Stimulated activated CD4-positive, alpha-beta T cell treated with anti-CD3 and anti-CD28 coated beads, Interleukin-4, amount 100 ng/mL, for 4 hours (primary cell): ENCODE measurements at places on chromosomes 16 and 17.
A peak's percentile ranks its signal among the peaks of the same experiment; 100 is the strongest.

DNA sequence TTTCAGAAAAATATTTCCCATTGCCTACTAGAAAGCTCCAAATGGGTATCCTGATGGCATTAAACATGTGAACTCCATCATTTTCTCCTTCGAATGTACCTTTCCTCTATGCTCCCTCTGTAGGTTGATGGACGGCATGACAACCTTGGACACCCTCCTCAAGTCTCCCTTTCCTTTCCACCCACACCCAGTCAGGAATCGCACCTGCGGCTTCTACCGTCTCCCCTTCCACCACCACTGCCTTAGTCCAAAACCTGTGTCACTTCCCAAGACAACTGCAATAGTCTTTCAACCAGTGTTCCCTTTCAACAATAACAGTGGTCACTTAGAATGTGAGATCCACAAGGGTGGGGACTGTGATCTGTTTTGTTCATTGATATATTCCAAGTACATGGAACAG, 233.1 kb upstream of the AXIN2 start:
- no peak for DNase-seq

- DNase-seq = no peak
These were observed 19.6 kb downstream of the OR1D5 start for GRCh38 chr17:3043737-3044365.

DNA sequence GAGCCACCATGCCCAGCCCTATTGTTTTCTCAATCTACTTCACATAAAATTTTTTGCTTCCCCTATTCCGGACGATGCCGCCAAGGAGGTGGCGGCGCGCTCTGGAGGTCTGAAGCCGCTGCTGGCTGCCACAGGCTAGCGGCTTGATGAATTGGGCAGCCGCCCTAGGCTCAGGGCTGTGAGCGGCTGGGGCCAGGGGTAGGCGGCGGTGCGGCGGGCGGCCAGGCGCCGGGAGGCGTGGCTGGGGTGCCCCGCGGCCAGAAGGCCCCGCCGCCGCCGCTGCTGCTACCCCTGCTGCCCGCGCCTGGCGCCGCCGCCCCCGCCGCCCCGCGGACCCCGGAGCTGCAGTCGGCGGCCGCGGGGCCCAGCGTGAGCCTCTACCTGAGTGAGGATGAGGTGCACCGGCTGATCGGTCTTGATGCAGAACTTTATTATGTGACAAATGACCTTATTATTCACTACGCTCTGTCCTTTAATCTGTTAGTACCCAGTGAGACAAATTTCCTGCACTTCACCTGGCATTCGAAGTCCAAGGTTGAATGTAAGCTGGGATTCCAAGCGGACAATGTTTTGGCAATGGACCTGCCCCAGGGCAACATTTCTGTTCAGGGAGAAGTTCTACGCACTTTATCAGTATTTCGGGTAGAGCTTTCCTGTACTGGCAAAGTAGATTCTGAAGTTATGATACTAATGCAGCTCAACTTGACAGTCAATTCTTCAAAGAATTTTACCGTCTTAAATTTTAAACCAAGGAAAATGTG, 41.7 kb downstream of the ANKFY1 start:
- DNase-seq = no peak

DNA sequence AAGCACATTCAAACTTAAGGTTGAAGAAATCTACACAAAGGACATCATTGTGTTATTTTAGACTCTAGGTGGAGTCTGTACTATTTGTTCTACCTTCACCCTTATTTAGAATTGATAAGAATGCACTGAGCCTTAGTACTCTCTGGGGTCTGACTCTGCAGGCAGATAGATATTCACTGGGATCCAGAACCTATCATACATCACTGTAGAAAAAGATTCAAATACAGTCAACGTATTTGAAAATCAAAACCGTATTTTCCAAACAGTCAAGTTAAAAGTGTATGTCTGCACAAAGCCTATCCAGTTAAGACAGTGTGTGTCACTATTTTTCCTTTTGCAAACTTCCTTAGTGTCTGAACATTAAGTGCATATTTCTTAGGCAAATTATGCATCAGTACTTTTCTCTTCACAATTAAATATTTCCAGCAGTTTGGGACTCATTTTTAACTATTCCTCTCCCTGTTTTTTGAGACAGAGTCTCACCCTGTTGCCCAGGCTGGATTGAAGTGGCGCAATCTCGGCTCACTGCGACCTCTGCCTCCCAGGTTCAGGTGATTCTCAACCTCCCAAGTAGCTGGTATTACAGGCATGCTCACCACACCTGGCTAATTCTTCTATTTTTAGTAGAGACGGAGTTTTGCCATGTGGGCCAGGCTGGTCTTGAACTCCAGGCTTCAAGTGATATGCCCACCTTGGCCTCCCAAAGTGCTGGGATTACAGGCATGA, 22.3 kb downstream of the MOSMO start:
- DNase-seq = no peak

GRCh38 chr17:13024526-13025257, 6.9 kb upstream of the ELAC2 start:
- peak; percentile 51 for DNase-seq

DNA sequence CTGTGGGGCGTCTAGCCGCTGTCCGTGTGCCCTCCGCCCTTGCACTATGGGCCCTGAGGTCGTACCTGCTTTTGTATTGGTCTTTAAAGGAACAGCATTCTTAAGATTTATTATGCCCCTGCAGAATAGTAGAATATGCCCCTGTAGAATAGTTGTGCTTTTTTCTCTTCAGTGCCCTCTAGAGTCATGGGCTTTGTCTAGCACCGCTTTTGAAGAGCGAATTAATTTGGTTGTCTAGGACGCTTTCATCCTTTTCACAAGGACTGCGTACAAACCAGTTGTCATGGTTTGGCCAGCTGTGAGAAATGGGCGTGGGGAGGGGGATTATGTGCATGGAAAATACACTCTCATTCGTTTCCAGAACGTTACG, 621 bp downstream of the CEP95 start:
- no peak for DNase-seq

GRCh38 chr17:35963663-35964062, 17.6 kb downstream of the CCL16 start:
- DNase-seq = no peak

GRCh38 chr17:12089809-12090384, 69.2 kb downstream of the MAP2K4 start:
- no peak for DNase-seq

DNA sequence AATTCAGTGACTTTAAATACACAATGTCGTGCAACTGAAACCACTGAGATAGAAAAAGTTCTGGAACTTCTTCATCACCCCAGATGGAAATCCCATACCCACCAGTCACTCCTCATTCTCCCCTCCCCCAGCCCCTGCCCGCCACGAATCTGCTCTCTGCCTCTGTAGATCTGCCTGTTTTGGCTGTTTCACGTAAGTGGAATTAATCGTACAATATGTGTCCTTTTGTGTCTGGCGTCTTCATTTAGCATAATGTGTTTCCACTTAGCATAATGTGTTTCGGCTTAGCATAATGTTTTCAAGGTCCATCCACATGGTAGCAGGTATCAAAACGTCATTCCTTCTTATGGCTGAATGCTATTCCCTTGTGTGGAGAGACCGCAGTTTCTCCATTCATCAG, 3.5 kb upstream of the SPPL2C start:
- no peak for DNase-seq

DNA sequence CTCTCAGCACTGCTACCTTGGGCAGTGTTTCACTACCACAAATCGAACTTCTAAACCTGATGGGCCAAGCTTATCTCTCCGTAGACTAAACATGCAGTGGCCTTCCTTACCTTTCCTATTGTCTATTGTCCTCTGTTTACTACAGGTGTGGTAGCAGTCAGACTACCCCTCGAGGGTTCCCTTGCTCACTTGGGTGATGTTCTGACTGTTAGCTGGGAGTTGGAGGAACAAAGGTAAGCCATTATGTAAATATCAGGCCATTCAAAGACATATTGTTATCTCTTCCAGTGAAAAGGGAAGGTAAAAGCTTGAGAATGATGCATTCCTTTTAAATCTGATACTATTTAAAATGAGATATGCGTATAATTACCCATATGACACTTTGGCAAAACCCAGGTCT, 828.3 kb upstream of the EEF2KMT start:
- no peak for DNase-seq

GRCh38 chr17:76796081-76796480, 58.2 kb downstream of the MFSD11 start:
- DNase-seq = no peak

DNA sequence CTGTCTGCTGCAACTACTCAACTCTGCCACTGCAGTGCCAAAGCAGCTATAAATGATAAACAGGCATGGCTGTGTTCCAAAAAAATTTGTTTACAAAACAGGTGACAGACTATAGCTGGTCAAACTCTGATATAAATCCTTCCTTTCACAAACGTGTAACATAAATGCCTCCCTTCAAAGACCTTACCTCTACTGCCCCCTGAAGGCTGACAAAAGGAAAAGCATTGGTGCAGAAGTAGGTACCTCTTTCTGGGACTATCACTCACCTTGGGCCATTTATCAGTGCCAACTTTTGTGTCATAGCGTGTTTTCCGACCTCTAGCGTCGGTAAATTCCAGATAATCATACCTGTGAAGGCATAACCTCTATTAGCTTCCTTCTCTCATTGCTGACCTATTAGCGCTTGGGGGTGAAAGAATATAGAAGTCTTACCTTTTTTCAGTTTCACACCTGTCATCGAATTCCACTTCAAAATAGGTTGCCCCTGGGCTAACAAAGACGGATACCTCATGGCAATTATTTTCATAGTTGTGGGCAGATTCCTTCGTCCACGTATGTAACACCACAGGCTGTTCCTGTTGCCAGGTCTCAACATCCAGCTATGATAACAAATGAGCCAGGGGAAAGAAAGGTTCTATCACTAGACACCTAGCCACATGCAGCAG, 67.9 kb downstream of the ZZEF1 start:
- no peak for DNase-seq

DNA sequence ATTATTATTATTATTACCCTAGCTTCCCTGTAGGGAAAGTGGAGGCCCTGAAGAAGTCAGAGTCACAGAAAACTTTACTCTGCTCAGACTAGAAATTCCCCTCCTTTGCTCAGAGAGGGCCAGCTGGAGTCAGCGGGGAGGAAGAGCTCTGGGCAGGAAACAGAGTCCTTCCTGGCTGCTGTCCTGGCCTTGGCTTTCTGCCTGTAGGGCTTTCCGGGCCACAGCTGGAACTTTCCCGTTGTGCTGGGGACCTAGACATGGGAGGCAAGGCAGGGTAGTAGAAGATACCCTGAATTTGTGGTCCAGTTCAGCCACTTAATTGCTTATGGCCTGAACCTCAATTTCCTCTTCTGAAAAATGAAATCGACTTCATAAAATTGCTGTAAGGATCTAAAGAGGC, 14.0 kb upstream of the CCL2 start:
- no peak for DNase-seq

DNA sequence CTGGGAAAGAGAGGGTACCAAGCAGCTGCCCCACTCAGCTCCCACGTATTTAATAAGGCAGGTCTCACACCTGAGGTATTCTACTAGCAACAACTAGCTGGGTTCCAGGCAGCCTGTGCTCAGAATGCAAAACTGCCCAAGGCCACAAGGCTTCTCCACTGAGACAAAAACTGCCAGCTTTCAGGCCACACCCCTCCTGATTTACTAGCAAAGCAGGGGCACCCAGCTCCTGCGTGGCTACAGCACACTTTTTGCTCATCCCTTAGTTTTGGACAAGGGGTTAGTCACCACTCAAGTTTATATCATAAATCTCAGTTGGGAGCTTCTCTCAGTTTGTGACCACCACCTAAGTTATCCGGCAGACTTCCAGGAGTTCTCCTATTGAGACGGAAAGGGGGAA, 494.6 kb downstream of the CDH11 start:
- no peak for DNase-seq

DNA sequence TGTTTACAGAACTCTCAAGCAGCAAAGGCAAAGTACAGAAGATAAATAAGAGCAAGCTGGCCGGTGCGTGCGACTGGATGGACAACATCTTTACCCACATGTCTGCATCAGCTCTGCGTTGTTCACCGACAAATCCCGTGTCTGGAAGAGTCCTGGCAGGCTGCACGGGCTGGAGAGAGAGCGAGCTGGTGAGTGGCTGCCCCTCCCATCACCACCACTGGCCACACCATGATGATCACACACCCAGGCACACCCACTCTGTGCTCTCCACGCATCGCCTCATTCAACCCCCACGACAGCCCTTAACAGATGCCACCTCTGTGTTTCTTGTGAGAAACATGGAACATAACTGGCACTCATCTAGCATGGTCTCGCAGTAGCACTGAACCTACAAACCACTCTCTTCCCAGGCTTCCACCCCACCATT, 59.2 kb downstream of the ANKRD11 start:
- no peak for DNase-seq

GRCh38 chr16:10729104-10730048, 14.3 kb upstream of the NUBP1 start:
- DNase-seq = no peak

DNA sequence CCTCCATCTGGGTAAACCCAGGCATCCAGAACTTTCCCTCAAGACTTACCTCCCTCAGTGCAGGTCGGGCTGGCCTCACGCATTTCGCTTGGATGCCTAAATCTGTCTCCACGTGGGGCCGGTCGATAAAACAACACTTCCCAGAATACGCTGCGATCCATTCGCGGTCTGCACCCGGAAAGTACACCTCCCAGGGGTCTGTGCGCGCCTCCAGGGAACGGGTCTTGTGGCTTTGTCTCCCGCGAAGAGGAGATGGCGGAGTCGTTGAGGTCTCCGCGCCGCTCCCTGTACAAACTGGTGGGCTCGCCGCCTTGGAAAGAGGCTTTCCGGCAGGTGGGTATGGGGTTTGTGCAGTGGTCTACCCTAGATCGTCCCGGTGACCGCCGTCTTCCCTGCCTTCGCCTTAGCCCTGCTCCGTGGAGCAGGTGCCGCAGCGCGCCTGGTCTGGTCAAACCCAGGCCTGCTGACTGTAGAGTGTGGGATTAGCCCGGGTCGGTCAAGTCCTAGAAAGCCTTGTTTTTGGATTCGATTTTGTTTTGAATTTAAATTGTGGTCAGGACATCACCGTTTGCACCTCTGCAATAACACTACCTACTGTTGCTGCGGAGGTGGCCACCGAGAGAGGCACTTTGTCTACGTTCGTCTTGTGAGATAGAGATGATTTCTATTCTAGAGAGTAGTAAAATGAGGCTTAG, at the start of gene RPAIN:
Gene RPAIN, plus strand, starts transcription at position 224 of the 695 bp plus-strand sequence. Its CDS starts 29 bp downstream, at position 253.
- peak; percentile 86 for DNase-seq

GRCh38 chr16:71794943-71795342, 13.7 kb downstream of the AP1G1 start:
- DNase-seq = no peak

- DNase-seq = no peak
These were observed 20.4 kb downstream of the CDH3 start for GRCh38 chr16:68665501-68665900.

DNA sequence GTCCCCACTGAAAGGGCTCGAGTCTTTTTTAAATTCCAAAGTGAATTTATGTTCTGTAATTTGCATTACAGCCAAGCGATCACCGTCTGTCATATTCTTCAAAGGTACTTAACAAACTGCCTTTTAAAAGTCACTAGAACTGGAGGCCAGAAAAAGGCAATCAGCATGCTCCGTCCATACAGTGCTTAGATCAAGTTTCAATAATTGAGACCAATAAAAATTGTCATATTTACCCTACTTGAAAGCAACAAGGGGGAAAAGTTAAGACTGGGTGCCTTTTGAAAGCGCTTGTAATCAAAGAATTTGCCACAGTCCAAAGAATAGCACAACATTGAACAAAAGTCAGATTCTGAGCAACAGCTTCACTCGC, 9.0 kb upstream of the ZFHX3 start:
- no peak for DNase-seq
